Chondrocyte (in vitro differentiated cells): ENCODE measurements at places on chromosomes 4 and X.

GRCh38 chrX:153527208-153527607, 9.8 kb downstream of the ATP2B3 start:
- no peak for DNase-seq

DNA sequence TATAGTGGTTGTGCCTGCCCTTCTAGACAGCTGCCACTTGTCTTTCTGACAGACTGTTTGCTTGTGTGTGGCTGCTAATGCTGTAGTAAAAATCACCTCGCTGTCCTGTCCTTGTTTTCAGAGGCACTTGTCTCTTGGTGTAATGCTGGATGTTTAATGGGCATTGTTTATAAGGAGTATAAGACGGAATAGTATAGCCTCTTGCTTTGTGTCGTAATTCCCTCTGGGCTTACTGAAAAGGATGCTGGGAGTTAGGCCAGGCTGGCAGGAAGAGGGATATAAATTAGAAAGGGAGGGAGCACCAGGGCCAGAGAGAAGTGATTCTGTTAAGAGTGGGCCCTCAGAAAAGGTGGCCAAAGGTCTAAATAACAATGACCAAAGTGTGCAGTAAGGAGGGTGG, 29.0 kb downstream of the NHS start:
- no peak for DNase-seq

- no peak for DNase-seq
These were observed 6.6 kb downstream of the GPRIN3 start for GRCh38 chr4:89301003-89301402.

DNA sequence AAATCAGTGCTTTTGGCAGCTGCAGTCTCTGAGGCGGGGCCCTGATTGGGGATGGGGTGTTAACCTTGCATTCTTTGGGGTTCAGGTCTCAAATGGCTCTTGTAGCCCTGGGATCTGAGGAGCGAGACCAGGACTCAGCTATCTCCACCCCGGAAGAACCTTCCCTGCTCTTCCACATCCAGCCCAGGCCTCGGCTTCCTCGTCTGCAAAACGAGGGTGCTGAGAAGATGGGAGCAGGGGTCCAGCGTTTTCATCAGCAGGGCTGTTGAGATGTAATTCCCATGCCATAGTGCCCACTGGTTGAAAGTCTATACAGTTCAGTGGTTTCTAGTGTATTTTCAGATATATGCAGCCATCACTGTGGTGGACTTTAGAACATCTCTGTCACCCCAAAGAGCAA, 34.6 kb upstream of the WFS1 start:
- no peak for DNase-seq

GRCh38 chr4:73727685-73728084, 12.7 kb upstream of the CXCL8 start:
- no peak for DNase-seq

DNA sequence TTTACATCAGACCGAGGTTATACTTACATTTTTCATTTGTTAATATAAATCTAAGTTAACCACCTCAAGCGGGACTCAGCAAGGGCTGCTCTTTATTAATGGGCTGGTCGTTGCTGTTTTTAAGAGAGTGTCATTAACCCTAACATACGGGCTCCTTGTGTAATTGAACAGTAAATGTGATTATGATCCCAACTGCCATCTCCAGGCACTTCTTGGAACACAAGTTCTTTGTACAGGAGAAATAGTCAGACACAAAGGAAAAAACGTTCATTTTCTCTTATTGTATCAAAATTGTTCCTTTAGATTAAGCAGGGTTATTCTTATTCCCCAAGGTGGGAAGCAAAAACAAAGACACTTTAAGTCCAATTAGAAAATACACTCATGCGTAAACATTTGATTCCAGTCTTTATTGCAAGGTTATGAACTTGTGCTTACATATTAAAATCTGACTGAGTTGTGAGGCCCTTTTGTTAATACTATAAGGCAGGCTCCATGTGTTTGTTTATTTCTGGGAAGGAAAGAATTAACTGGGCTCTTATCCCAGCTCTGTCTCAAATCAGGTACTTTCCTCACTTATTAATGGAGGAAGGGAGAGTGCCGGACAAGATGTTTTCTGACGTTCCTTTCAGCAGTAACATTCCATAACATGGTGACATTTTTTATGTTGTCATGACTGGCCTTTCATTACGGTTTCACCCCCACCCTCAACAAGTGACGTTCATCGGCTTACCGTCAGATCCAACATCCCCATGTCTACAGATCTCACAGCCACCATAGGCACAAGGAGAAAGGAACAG, 95.9 kb downstream of the RASL11B start:
- DNase-seq = no peak

GRCh38 chr4:8699063-8699385, 106.5 kb downstream of the CPZ start:
- no peak for DNase-seq

DNA sequence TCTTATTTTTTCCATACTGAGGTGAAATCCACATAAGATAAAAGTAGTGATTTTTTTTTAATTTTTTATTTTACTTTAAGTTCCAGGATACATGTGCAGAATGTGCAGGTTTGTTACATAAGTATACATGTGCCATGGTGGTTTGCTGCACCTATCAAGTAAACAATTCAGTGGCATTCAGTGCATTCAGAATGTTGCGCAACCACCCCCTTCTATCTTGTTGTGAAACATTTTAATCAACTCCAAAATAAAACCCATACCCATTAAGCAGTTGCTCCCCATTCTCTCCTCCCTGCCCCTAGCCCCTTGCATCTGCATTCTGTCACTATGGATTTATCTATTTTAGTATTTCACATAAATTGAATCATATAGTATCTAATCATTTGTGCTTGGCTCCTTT, 121.2 kb downstream of the KLHL13 start:
- DNase-seq = no peak

- DNase-seq = no peak
These were observed 331.5 kb downstream of the NKX6-1 start for GRCh38 chr4:84167564-84167963.

- no peak for DNase-seq
These were observed 937 bp downstream of the HELQ start for GRCh38 chr4:83454686-83455085.

DNA sequence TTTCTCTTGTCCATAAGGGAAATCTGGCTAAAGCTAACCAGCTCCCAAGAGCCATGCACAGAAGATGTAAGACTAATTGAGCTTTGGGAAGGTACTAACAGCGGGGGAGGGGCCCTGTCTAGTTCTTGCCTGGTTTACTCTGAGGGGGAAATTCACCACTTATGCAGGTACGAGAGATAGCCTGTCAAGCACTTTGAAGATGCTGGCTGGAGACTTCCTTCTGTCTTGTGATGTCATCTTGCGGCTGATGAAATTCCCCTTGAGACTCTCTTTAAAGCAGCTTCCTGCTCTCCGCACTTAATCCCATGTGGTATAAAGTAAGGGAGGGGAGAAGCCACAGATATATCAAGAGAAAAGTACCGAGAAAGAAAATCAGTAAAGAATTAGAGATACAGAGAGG, 345.3 kb downstream of the MAPK10 start:
- no peak for DNase-seq

DNA sequence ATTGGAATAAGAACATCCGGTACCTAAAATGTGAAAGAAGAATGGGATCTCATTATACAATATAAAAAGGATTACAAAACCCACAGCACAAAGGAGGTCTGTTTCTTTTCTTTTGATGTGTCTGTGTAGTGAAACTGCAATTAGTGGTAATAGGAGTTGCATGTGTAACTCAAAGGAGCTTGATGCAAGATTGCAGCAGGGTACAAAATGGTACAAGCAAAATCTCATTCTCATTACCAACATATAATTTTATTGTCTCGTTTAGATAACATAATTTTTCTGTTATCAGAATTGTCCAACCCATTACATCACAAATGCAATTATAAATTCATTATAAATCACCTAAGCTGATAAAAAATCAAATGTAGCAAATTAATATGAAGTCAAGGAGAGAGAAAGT, 47.1 kb upstream of the CCSER1 start:
- no peak for DNase-seq

- DNase-seq = peak; percentile 72
These were observed 16.2 kb downstream of the CTAG1B start for GRCh38 chrX:154602766-154603437.

GRCh38 chrX:119118780-119119395, 8.7 kb downstream of the KIAA1210 start:
- no peak for DNase-seq

- no peak for DNase-seq
These were observed 132.8 kb upstream of the MAP9 start for GRCh38 chr4:155509555-155509954.

GRCh38 chrX:155069414-155069813, 1.5 kb downstream of the CMC4 start:
- DNase-seq = no peak

- no peak for DNase-seq
These were observed 30.2 kb upstream of the SEPSECS start for GRCh38 chr4:25190407-25190806.

DNA sequence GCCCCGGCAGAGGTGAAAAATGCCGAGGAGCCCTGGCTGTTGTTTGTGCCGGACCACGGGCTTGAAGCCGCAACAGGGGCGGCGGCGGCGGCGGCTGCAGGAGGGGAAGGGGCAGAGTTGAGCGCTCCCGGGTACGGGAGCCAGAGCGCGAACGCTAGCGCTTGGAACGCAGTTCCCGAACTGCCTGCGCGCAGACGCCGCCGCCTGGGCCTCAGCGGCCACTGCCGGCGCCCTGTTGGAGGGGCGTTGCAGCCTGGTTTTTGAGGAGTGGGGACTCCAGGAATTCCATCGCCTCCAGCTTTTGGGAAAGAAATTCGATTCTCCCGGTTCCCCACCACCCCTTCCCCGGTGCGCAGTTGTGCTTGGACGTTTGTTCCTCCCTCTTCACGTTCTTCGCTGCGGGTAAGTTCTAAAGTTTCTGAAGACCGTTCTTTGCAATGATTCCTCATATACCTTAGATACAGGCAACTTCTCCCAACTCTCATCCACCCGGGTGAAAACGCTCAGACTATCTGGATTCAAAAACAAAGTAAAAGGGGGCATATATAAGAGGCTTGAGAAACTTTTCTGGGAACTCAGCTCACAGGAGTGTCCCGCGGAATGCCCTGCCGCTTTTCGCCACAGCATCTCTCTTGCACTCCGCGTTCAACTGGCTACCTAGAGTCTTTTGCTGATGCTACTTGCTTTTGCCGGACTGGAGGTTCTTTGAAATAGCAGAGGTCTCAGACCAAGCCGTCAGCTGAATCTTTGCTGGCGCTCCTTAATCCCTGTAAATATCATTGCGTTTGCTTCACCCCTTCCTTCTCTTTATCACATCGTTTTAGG, 1.0 kb downstream of the FAT4 start:
- DNase-seq = peak; percentile 86

DNA sequence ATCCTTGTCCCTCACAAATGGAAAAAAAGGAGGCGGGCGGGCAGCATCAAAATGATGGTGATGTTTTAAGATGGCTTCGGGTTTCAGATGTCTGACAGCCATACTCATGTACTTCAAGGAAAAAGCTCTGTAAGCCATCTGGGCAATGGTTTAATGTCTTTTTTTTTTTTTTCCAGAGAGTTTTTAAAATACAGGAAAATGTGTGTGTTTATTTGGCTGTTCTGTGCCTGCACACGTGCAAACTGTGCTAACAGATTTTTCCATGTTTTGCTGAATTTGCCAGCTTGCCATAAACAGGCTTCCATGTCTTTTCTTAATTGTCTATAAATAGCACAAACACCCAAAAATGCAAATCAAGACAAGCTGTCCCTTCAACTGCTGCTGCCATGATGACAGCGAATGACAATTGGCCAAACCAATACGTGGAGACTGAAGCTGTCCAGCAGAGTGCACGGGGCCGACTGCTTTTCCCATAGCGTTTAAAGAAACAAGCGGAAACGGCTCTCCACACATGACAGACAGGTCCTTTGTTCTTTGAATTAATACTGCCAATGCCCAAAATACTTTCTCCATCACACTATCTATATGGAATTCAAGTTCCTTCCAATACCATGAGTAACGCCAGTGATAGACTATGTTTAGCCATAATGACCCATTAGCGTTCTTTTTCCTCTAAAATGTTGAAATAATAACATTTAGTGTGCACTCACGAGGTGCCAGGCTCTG, 35.7 kb downstream of the AFAP1 start:
- no peak for DNase-seq
